ENCODE measurements at places on chromosomes 11 and 22.

GRCh38 chr11:115693002-115693401 lies 188.8 kb upstream of the CADM1 start:
- DNase-seq: no peak

- DNase-seq: no peak
Measured at GRCh38 chr11:61505106-61505505, 3.4 kb upstream of the LRRC10B start.

- no peak for DNase-seq
Measured at GRCh38 chr11:130464291-130464812, 15.9 kb downstream of the ADAMTS15 start.

GRCh38 chr11:18264677-18265555 lies 1.1 kb upstream of the SAA1 start:
- DNase-seq: no peak

- DNase-seq: no peak
Measured at GRCh38 chr11:79667380-79667779, 226.6 kb upstream of the TENM4 start.

- no peak for DNase-seq
Measured at GRCh38 chr11:12975195-12975594, 33.9 kb upstream of the RASSF10 start.

DNA sequence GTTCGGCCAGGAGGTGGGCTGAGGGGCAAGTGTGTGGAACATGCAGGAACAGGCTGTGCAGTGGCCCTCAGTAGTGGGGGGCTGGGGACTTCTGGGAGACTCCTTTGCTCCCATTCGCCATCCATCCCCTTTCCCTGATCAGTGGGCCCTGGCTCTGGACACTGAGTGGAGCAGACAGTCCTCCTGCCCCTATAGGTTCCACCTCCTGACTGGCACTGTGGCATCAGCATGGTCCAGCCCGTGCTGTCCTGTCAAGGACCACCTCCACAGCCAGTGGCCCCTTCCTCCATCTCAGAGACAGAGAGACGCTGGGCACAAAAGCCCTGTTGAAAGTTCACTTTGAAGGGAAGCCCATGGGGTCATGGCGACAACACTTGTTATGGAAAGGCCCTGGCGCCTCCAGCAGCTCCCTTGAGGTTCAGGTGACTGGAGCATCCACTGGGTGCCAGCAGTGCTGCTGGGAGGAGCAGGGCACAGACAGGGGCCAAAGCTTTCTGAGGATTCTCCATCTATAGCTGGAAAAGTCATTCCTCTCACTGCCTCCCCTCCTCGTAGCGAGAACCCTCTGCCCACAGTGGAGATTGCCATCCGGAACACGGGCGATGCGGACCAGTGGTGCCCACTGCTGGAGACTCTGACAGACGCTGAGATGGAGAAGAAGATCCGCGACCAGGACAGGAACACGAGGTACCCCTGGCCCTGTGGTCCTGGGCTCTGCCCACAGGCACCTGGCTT lies 5.6 kb downstream of the DERL3 start:
- DNase-seq: no peak

DNA sequence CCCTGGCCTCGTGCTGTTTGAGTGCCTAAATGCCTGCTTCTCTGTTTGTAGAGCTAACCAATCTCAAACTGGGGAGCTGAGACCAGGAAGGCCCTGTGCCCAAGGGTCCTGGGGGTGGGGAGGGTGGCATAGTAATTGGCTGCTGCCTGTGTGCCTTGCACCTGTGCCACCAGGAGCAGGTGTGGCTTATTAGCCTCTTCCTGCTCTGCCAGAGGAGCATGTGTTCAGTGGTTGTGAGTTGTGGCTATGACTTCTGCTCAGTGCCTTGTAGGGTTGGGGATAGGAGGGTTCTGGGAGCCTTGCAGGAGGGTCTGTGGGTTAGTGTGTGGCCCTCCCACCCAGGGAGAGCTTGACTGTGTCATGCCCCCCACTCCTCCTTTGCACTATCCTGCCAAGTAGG lies 109.2 kb downstream of the ZBTB16 start:
- no peak for DNase-seq

DNA sequence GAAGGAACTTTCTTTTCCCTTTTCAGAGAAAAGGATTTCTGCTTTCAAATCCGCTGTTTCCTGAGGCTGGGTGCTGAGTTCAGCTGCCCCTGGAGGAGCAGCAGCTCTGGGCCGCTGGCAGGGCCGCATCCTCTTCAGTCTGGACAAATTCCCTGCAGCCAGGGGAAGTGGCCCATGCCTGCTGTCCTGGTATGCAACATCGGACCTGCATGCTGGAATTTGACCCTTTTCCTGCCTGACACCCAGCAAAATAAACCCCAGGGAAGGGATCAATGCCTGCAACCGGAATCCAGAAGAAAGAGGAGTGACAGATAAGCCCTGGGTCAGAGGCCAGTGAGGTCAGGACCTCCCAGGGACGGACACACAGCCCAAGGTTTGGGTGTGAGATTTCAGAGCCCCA lies 54.1 kb upstream of the LINC01488 start:
- DNase-seq: no peak

DNA sequence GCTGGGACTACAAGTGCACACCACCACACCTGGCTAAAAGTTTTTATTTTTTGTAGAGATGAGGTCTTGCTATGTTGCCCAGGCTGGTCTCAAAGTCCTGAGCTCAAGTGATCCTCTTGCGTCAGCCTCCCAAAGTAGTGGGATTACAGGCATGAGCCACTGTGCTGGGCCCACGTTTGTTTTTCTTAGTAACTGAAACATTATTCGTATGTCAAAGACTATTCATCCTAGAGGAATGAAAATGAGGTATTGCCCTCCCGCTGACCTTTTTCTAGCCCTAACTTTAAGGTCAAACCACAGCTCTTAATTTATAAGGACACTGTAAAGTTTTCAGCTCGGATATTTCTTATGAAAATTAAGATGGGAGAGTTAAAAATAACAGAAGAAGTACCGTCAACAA lies 33.2 kb upstream of the PAX6 start:
- DNase-seq: no peak

- peak; percentile 70 for DNase-seq
Measured at GRCh38 chr11:116879800-116880625, 42.6 kb upstream of the APOA1 start.

- DNase-seq: no peak
Measured at GRCh38 chr11:133070021-133070713, 462.1 kb downstream of the OPCML start.

DNA sequence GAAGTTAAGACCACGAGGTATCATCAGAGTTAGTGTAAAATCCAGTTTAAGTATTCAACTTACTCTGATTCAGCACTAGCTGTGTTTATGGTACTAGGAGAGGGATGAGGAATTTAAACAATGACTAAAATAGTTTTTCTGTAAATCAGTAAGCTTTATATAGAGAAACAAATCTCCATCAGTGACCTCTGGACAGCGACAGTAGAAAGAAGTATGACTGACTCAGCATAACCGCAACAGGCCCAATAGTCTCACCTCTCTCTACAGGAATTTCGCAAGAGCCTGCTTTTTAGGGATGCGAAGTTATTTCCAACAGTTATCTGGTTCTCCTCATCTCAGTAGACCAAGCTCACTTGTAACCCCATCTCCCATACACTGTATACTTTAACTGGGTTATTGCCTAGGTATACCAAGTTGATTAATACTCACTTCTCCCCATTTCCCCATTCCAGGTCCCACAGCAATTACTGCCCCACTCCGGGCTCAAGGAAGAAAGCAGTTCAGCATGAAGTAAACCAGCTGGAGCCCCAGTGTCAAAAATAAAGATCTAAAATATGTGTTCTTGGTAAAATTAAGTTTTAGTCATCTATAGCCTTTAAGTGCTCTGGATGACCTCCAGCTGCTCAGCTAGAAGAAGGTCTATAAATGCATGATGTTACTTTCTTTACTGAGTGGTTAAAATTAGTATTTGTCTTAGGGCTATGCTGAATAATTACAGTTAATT lies 770.6 kb upstream of the CCDC90B start:
- DNase-seq: no peak

- no peak for DNase-seq
Measured at GRCh38 chr11:86559311-86559945, 113.0 kb downstream of the ME3 start.

DNA sequence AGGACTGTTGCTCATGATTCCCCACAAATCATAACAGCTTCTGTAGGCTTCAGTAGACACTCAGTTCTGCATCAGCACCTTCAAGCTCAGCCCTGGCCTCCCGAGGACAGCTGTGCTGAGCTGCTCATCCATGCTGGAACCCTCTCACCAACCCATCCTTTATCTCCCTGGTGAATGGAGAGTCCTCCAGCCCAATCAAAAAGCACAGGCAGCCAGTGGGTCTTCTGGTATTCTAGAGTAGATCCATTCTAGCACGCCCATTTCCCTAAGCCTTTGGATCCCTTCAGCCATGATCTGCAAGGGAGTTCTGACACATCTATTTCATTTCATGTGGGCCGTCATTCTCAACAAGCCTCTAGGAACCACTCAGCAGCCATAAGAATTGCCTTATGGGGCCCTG lies 44.6 kb upstream of the SPATA19 start:
- DNase-seq: no peak

- no peak for DNase-seq
Measured at GRCh38 chr22:39429916-39430575, 26.8 kb upstream of the MGAT3 start.

DNA sequence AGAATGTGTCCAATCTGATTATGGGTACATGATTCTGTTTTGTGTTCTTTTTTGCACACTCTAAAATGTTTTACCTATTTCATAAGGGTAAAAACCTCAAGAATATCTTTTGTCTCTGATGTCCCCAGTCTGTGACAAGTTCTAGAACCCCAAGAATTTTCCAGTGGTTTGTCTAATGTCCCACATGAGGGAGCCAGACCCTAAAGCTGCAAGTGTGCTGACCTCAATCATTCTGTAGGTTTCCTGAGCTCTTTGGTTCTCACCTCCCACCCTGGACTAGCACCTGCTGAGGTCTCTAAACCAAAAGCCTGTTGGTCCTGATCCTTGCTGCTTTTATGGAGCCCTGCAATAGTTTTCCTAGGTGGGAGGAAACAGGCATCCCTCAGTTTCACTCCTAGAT lies 149.8 kb upstream of the MPPED2 start:
- no peak for DNase-seq

- no peak for DNase-seq
Measured at GRCh38 chr11:92804388-92804966, 165.0 kb upstream of the MTNR1B start.

DNA sequence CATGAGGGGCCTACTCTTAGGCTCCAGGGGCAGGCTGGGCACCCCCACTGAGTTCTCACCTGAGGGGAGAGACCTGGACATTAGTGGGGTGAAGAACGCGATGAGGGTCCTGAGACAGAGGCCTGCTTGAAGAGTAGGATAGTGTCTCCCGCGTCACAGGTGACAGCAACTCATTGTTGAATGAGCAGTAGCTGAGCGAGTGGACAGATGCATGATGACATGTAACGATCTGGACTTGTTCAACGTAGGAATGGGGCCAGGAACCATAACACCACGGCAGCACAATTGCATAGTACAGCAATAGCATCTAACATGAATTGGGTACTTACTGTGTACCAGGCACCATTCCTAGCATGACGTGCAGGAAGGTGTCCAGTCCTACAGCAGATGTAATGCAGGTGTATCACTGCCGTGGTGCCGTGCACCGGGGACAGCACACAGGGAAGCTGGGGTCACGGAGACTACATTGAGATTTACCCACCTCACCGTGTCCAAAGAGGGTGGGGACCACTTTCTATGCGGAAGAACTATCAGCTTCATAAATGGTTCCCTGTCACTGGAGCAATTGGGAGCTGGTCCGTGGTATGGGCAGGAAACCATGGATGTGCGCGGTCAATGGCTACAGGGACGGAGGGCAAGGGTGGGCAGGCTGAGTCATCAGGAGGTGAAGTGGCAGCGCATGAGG lies 1019.1 kb downstream of the TBC1D22A start:
- DNase-seq: no peak

GRCh38 chr22:30926706-30927105 lies 41.9 kb downstream of the MORC2 start:
- no peak for DNase-seq

Measured in CD14-positive monocyte (primary cell).